ENCODE measurements at places on chromosomes 1 and 21.

GRCh38 chr1:234662148-234662547 is 52.2 kb upstream of the IRF2BP2 start:
- DNase-seq, result no peak

GRCh38 chr1:226553924-226554282 is 5.3 kb downstream of the STUM start:
- DNase-seq, result no peak

DNA sequence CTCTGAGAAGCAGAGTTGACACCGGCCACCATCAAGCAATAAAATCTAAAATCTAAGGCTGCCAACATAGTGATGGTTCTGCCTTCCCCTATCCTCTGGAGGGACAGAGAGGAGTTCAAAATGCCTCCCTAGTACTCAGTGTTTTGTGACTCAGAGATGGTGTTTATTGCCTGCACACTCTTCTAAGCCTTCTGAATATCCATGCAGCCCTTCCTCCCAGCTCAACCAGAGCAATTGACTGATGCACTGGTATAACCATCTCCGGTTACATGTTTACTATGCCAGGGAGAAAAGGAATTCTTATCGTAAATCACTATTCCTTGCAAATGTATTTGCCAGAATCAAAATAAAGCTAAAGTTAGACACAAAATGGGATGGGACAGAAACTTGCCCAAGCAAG is 132.9 kb upstream of the RAB4A start:
- DNase-seq, result no peak

GRCh38 chr1:87230501-87230900 is 98.2 kb upstream of the LMO4 start:
- no peak for DNase-seq

DNA sequence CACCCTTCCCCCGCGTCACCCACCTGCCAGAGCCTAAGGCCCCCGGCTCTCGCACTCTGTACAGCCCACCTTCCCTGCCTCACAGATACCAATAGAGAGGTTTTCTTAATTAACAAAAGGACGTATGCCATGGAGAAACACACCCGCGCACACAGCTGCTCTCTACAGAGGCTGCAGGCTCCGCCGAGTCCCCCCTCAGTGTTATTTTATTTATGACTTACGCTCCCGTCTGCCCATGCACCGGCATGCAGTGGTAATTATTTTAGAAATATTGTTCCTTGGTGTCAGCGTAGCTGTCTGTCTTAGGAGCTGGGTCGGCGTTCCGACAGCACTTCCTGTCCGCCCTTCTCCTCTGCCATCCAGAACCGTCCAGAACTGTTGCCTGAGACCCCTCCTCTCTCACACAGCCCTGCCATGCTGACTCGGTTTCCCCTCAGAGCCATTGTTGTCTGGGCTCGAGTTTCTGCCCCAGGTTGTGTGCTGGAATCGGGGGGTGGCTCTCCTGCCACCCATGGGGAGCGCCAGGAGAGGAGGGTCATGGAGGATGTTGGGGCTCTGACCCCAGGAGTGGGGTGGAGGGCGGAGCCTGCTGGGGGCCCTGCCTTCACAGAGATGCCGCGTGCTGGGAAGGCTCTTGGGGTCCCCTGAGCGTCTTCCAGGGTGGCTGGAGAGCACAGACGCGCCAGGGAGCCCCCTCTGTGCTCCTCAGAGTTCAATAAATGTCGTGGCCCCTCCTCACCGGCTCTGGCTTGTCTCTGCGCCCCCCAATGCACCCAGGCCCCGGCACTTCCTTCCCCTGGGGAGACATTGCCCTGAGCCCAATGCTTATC is 39.6 kb upstream of the COL6A1 start:
- no peak for DNase-seq

GRCh38 chr1:152029144-152029928 is 7.5 kb downstream of the S100A11 start:
- no peak for DNase-seq

DNA sequence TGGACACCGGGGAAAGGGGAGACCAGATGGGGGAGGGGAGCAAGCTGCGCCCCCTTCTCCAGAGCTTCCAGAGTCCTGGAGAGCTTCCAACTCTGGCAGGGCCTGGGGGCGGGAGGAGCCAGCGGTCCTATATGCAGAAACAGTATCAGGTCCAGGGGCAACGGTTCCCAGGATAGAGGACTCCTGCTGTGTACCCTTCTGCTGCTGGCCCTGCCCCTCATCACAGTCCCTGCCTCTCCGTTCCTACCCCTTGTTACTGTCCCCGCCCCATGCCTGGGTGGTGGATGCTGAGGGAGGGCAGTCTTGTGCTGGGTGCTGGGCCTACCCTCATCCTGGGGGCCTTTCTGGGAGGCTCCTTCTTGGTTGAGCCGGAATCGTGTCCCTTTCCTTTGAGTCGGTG is 19.2 kb upstream of the PEX10 start:
- DNase-seq, result peak; percentile 89

DNA sequence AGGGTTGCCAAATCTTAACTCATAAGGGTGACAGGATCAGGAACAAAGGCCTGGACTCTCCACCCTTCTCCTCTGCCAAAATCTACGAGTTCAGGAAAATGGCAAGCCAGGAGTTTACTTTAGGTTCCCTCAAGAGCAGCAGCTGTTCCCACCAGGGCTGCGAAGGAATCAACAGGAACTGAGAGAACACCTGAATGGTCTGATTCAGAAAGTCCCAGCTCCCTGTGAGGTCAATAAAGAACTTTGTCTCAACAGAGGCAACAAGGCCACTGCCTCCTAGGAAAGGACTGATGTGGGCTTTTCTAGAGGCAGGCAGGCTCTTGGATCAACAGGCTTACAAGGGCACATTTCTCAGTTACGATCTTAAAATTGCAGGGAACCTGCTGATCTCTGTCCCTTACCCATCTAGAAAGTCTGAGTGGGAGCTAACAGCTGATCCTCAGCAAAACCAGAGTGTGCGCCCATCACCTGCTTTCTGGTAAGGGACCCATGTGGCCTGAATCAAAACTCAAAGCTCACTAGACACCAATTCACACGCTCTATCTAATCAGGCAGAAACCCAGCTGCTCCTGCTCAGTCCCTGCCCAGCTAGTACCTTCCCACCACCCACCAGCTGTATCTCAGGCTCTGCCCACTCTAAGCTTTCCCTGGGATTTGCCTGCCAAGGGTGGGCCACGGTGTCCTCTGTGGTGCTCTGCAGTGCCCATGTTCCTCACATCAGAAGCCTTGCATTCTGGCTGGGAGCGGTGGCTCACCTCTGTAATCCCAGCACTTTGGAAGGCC is 83.1 kb downstream of the CAPZB start:
- no peak for DNase-seq

DNA sequence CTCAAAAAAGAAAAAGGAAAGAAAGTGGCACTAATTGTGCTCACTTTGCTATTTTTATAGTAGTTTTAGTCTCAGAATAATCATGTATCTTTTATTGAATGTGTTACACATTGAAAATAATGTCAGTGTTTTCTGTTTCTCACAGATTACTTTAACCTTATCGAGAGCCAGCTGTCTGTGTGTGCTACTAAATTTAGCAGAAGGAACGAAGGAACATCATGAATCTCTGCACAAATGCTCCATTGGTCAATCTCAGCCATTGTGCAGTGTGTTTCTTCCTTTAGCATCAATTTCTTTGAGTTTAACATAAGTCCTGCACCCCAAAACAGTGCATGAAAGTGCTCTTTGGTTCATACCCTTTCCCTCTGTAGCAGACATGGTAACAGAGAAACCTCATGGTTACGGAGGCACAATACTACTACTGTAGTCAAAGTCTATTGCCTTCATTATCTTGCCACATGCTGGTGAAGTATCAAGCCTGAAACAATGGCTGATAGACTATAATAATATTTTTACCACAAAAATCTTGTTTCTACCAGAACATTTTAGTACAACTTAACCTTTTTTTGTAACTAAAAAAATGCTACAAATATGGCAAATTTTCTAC is 310.0 kb downstream of the HMCN1 start:
- no peak for DNase-seq

GRCh38 chr1:8463144-8463927 is 145.4 kb downstream of the SLC45A1 start:
- DNase-seq, result no peak

GRCh38 chr1:162291000-162291399 is 85.7 kb downstream of the SPATA46 start:
- DNase-seq, result no peak

GRCh38 chr1:204304067-204304466 is 55.7 kb downstream of the PLEKHA6 start:
- no peak for DNase-seq

DNA sequence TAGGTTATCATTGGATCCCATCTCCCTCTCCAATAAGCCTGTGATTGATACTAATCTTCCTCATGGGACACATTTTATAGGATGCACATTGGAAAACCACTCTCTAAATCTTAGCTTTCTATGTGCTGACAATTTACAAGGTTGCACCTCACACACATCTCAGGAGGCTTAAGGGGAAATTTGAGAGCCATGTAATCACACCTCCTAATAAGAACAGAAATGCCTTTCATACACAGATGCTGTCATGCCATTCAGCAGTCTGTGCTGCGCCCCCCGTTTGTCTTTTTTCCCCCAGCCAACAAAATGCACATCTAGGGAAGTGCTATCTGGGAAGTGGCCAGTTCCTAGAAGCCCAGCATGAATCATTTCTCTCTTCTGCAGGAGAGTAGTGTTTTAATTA is 154.5 kb downstream of the ST6GALNAC5 start:
- no peak for DNase-seq

DNA sequence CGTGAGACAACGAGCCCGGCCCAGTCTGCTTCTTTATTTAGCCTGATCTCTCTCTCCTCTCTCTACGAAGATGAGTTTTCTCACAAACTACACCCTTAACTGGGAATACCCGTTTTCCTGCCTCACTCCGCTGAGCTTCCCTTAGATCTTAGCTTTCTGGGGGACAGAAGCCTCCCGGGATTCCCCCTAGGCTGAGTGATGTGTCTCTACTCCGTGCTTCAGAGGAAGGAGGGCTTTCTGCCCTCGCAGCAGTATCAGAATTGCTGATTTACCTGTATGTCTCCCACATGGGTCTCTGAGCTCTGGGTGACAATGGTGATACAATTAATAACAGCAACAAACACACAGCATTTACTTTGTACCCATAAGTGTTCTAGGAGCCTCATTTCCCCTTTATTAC is 1.0 kb downstream of the ZBTB17 start:
- DNase-seq, result no peak

DNA sequence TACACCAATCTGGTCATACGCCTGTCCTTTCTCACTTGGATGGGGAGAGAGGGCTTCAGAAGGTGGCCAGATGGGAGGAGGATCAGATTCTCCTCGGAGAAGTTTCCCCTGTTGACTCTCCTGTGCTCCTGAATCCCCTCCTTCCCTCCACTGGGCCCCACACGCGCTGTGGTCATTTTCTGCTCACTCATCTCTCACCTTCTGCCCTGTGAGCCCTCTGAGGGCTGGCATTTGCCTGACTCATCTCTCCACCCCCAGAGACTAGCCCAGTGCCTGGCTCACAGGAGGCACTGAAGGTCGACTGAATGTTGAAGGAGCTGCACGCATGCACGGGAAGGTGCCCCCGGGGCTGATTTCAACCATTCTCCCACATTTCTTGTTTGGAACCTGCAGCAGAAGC is 14.2 kb downstream of the ABCA4 start:
- no peak for DNase-seq

GRCh38 chr1:153397051-153397923 is 6.4 kb upstream of the S100A8 start:
- DNase-seq, result peak; percentile 94

DNA sequence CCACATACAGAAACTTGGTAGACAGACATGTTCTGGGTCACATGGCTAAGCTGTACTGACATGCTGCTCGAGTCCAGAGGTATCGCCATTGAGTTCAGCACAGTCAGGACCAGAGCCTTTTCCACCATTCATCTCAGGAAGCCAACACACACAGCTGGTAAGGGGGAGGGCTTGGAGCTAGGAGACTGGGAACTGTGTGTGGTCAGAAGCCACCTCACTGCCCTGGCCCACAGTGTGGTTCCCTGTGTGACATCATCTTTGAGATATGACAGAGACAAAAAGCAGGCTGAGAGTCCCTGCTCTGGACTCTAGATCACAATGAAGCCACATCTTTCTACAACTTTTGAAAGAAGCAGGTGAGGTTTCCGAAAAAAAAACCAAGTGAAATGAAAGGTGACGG is 107.2 kb downstream of the SIM2 start:
- DNase-seq, result no peak

DNA sequence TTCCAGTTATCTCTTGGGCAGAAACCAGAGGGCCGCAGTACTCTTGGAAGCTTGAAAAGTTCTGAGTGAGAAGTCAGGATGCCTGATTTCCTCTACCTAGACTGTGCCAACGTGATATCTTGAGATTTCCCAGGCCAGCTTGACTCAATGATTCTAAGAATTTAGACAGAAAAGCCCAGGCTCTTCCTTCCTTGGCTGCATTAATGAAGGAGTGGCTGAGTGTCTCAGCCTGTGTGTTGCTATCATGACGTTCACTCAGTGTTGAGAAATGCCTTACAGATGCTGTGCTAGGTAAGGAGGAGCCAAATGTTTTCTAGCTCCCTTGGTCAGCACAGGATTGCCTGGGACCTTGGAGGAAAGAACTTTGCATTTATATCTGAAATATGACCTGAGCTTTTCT is 454.1 kb upstream of the USP24 start:
- DNase-seq, result no peak

DNA sequence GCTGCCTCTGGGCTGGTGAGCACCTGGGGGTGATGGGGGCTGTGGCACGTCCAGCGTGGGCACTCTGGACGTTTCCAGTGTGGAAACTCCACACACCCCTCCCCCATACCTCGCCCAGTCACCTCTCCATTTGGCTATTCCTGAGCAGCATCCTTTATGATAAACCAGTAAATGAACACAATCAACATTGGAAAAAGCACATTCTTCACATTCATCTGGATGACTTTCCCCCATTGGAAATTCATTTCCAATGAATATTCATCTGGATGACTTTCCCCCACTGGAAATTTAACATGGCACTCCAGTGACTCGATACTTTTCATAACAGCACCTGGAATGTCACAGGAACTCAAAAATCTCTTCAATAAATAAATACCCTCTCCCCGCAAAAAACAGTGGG is 104.8 kb upstream of the KRTAP19-8 start:
- DNase-seq, result no peak

GRCh38 chr1:193438771-193439170 is 252.4 kb upstream of the B3GALT2 start:
- no peak for DNase-seq

- DNase-seq, result no peak
These were observed 509 bp downstream of the ADAMTS4 start for GRCh38 chr1:161198194-161198896.

- no peak for DNase-seq
These were observed 607.8 kb downstream of the NCAM2 start for GRCh38 chr21:21606041-21606440.

GRCh38 chr1:13901597-13901996 is 201.6 kb downstream of the PRDM2 start:
- DNase-seq, result no peak

DNA sequence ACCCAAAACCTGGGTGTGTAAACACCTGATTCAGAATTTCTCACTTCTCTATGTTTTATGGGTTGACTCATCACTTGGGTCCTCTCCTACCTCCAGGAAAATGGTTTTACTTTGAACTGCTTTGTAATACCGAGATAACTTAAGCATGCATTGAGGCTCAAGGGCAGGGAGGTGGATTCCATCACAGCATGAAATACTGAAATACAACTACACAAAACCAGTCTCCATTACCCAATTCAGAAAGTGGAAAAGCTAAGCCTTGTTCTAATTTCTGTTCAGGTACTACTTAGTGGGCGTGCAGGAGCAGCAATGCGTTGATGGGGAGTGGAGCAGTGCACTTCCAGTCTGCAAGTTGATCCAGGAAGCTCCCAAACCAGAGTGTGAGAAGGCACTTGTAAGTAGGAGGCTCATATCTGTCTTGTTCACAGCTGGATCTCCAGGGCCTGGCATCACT is 6.1 kb upstream of the C4BPA start:
- DNase-seq, result no peak

GRCh38 chr1:211370669-211371068 is 44.0 kb downstream of the TRAF5 start:
- no peak for DNase-seq
